Caco-2 (cell line): ENCODE measurements at places on chromosomes 4 and X. TPM values are rescaled to one million over a fixed set of nuclear protein-coding genes. Genes with fewer than 3 reads are reported as not detected.

The GYPA gene
- not detected in 2 replicates for total RNA-seq

DNA sequence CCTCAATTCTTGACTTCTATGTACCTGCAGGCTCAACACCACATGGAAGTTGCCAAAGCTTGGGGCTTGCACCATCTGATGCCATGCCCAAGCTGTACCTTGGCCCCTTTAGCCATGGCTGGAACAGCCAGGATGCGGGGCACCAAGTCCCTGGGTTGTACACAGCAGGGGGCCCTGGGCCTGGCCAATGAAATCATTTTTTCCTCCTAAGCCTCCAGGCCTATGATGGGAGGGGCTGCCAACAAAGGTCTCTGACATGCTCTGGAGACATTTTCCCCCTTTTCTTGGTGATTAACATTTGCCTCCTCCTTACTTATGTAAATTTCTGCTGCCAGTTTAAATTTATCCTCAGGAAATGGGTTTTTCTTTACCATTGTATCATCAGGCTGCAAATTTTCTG lies 1428.1 kb downstream of the C4orf33 start:
- H3K4me1 ChIP-seq: no peaks in the 10 kb centered on the region
- H3K4me3 ChIP-seq: no peak overlapping the region
- no peak for DNase-seq
- no peaks in the 10 kb centered on the region for H3K36me3 ChIP-seq
- no peaks in the 10 kb centered on the region for H3K27me3 ChIP-seq
- no peak overlapping the region for H3K27ac ChIP-seq

- no peak overlapping the region for H3K27ac ChIP-seq
- H3K4me3 ChIP-seq: no peak overlapping the region
- no peaks in the 10 kb centered on the region for H3K27me3 ChIP-seq
- no peaks in the 10 kb centered on the region for H3K36me3 ChIP-seq
- H3K4me1 ChIP-seq: no peaks in the 10 kb centered on the region
Measured at GRCh38 chrX:153690466-153690865, 2.7 kb downstream of the SLC6A8 start.

DNA sequence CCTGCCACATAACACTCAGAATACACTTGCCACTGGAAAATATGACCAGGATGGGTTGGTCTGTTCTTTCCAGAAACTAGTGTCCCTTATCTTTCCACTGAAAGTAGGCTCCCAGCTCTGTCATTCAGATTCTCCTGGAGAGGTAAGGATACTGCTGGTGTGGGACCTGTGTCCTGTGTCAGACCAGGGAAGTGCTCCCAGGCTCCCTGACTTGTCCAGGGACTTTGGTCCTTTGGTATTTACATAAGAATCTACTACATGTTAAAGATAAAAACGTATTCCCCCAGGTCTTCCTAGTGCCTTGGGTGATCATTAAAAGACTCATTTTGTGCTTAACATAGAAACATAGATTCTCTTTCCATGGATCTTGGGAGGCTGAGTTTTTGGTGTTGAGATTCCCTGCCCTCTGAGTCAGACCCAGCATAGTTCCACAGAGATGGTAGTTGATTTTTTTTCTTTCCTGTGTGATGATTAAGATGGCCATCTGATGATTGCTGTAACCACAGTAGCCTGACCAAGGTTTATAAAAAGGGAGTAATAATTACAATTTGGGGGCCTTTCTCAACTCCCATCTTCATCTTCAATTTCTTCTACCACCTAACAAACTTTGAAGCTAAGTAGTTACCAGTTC lies 159.8 kb upstream of the JADE1 start:
- H3K4me3 ChIP-seq: no peak overlapping the region
- peak; percentile 89 for DNase-seq
- H3K27ac ChIP-seq: peak overlapping the region; percentile 66
- no peaks in the 10 kb centered on the region for H3K27me3 ChIP-seq
- no peaks in the 10 kb centered on the region for H3K36me3 ChIP-seq
- H3K4me1 ChIP-seq: peaks cover 49% of the 10 kb centered on the region

DNA sequence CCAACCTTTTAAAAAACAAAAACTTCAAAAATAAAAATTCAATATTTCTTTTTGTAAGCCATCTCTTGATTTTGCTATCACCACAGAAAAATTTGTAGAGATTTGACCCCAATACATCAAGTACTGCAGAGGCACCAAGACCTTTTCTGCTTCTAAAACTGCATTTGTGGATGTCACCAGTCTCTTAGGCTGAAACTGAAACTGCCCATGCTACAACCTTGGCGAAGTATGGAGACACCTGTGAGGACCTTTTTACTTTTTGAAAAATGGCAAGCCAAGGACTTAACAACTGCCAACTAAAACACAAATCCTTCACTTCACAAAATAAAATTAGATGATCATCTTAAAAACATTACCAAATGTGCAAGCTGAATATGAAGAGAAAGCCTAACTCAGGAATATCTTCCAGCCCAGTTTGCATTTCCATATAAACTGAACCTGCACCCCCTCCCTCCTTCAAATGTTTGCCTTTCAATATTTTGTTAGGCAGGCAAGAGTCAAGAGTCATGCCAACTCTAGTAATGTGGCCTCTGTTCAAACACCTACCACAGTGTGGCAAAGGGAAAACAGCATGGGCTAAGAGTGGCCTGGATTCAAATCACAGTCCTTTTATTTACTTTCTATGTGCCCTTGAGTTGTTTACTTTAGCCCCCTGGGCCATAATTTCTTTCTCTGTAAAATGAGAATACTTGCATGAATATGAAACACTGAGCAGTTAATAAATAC lies 389.4 kb downstream of the OPHN1 start:
- H3K27me3 ChIP-seq: no peaks in the 10 kb centered on the region
- no peaks in the 10 kb centered on the region for H3K36me3 ChIP-seq
- DNase-seq: no peak
- H3K4me3 ChIP-seq: no peak overlapping the region
- H3K27ac ChIP-seq: no peak overlapping the region

DNA sequence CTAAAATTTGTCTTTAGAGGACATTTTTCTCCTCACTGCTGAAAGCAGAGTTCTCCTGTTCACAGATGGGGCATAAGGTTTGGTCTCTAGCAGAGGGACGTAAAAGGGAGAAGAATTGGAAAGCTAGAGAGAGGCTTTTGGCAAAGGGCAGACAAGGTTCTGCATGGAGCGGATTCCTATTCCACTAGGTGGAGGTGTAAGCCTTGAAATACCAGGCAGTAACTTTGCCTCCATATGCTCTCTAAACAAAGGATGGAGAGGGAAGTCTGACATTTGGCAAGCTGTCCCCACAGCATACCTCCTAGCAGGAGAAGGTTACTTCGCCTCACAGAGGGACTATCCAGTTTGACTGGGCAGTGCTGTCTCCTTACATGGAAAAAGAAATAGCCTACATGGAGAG lies 174.7 kb downstream of the DACH2 start:
- no peaks in the 10 kb centered on the region for H3K4me1 ChIP-seq
- H3K36me3 ChIP-seq: no peaks in the 10 kb centered on the region
- DNase-seq: no peak
- H3K27ac ChIP-seq: no peak overlapping the region
- no peaks in the 10 kb centered on the region for H3K27me3 ChIP-seq

GRCh38 chr4:40525752-40526598 lies 103.7 kb downstream of the RBM47 start:
- H3K27me3 ChIP-seq: no peaks in the 10 kb centered on the region
- H3K4me3 ChIP-seq: no peak overlapping the region
- H3K36me3 ChIP-seq: no peaks in the 10 kb centered on the region; the same call in 1 of the 2 replicates
- H3K4me1 ChIP-seq: peaks cover 15% of the 10 kb centered on the region
- DNase-seq: peak; percentile 38
- peak overlapping the region; percentile 82 for H3K27ac ChIP-seq

GRCh38 chr4:80610845-80611677 lies 275.5 kb downstream of the CFAP299 start:
- H3K4me1 ChIP-seq: no peaks in the 10 kb centered on the region
- no peak overlapping the region for H3K27ac ChIP-seq
- no peaks in the 10 kb centered on the region for H3K27me3 ChIP-seq
- no peak overlapping the region for H3K4me3 ChIP-seq

DNA sequence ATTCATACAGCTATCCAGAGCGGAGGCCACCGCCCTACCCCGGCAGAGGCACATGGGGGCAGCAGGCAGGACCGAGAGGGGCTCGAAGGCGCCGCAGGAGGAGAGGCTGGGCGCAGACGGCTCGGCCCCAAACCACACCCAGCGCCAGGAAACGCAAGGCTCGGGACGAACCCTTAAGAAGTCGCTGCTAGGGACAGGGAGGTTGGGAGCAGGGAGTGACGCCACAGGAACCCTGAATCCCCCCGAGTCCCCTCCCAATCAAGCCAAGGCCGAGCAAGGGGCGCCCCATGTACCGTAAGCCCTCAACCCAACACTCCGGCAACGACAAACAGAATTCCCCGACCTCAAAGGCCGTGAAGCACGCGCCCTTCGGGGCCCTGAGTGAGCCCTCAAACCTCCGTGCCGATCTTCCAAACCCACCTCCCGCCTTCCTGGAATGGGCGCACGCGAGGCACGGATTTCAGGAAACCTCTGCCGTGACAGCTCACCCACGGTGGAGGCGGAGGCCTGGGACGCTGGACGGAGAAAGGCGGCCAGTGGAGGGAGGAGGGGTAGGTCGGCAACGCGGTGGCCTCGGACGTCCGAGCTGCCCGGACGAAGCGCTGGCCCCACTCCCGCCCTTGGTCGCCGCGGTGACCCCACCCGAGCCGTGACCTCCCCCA lies 1.8 kb downstream of the ZFYVE28 start:
- no peaks in the 10 kb centered on the region for H3K36me3 ChIP-seq
- peaks cover 36% of the 10 kb centered on the region for H3K4me1 ChIP-seq
- peak overlapping the region; percentile 51 for H3K4me3 ChIP-seq
- no peak for DNase-seq
